ENCODE measurements at places on chromosomes 1 and 21. TPM values are rescaled to one million over a fixed set of nuclear protein-coding genes. Genes with fewer than 3 reads are reported as not detected.

Gene TFF2
- total RNA-seq = not detected

Gene S1PR1
- total RNA-seq = 8.4 TPM

Gene OR10Z1
- not detected for total RNA-seq

GRCh38 chr21:38439957-38440356, 58.3 kb downstream of the ERG start:
- no peak overlapping the region for H3K4me3 ChIP-seq
- DNase-seq = no peak
- no peaks in the 10 kb centered on the region for H3K27me3 ChIP-seq
- peaks cover 8% of the 10 kb centered on the region for H3K4me1 ChIP-seq
- no peaks in the 10 kb centered on the region for H3K36me3 ChIP-seq
- H3K27ac ChIP-seq = no peak overlapping the region

GRCh38 chr1:81493102-81493869, 307.4 kb upstream of the ADGRL2 start:
- no peaks in the 10 kb centered on the region for H3K27me3 ChIP-seq
- H3K27ac ChIP-seq = no peak overlapping the region
- DNase-seq = no peak
- no peak overlapping the region for H3K4me3 ChIP-seq

DNA sequence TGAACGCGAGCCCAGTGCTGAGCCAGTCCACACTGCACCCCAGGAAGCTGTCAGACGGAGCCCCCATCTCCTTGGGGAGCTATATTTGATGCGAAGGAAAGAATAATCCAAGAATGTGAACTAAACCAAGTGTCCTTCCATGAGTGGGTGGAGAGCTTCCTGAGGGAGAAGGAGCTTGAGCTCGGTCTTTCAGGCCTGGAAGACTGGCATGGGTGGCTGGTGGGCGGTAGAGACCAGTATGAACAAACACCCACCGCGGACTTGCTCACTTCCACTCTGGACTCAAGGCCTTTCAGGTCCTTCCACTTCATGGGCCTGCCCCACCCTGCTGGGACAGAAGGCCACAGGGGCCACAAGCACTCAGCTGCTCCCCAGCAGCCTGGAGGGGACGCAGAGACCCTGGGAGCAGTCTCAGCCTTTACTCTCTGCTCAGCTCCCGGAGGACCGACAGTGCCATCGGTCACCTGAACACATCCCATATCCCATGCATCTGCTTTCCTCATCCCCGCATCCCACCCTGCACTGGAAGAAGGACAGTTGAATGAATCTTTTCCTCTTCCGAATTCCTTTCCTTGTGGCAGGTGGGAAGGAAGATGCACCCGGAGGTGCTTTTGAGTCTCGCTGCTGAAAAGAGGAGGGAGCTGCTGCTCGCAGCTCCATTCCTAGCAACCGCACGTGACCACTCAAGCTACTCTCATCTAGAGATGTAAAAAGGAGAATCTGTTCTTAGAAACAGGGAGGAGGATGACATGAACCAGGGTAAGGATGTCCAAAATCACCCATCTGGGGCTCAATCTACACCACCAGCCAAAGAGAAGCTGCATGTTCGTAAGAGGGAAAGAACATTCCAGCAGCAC, 92.3 kb downstream of the PGBD5 start:
- H3K27ac ChIP-seq = no peak overlapping the region
- H3K36me3 ChIP-seq = no peaks in the 10 kb centered on the region
- DNase-seq = no peak
- no peak overlapping the region for H3K4me3 ChIP-seq

DNA sequence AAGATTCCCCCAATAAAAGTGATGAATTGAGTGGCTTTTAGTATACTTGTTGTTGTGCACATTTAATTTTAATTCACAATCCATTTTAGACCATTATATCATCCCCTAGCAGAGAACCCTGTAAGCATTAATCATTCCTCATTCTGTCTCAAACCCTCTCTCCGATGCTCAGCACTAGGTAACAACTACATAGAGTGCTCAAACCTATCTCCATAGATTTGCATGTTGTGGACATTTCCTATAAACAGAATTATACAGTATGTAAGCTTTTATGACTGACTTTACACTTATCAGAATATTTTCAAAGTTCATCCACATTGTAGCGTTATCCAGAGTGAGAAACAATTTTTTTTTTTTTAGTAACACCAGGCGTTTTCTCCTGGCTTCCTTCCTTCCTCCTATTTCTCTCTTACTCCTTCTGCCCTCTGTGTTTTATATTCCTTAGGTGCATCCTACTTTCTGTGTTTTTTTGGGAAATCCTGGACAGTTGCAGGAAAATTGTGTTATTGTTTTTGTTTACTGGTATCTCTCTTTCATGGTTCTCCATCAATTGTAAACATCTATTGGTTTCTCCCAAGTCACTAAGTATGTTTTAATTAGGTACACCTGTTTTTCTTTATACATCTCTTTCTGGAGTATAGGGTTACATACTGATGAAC, 1528.0 kb upstream of the TPTE start:
- no peaks in the 10 kb centered on the region for H3K4me1 ChIP-seq
- H3K4me3 ChIP-seq = no peak overlapping the region
- H3K27me3 ChIP-seq = peaks cover 3% of the 10 kb centered on the region
- H3K36me3 ChIP-seq = no peaks in the 10 kb centered on the region
- DNase-seq = no peak

- no peaks in the 10 kb centered on the region for H3K4me1 ChIP-seq
- no peak overlapping the region for H3K27ac ChIP-seq
- no peaks in the 10 kb centered on the region for H3K36me3 ChIP-seq
- no peak for DNase-seq
- H3K27me3 ChIP-seq = no peaks in the 10 kb centered on the region
Observed at GRCh38 chr1:171472183-171472647, 13.1 kb upstream of the PRRC2C start.

DNA sequence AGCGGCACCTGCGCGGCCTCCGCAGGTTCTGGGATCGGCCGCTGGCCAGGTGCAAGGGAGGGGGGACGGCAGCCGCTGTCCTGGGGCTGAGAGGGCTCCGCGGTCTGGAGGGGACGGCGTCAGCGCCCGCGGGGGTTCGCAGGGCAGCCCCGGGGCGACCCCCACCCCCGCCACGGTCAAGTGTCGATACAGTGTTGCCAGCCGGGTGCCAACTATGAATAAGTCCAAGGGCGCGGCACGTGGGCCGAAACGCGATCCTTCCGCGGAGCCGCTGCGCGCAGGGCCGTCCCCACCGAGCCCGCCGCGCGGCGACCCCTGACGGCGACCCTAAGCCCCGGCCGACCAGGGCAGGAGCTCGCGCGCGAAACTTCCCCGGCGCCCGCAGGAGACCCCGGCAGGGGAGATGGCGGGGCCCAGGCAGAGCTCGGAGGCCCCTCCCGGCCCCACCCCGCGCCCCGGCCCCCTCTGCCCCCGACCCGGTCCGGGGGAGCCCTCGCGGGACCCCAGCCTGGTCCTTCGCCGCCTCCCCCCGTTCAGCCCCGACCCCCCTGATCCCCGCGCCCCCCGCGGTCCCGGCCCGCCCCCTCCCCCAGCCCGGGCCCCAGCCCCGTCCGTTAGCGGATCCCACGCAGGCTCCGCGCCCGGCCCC, 586 bp upstream of the AGPAT3 start:
- peak overlapping the region; percentile 89 for H3K27ac ChIP-seq
- peak overlapping the region; percentile 93 for H3K4me3 ChIP-seq
- DNase-seq = peak; percentile 56
- H3K27me3 ChIP-seq = no peaks in the 10 kb centered on the region
- H3K4me1 ChIP-seq = peaks cover 14% of the 10 kb centered on the region
- no peaks in the 10 kb centered on the region for H3K36me3 ChIP-seq
